Stimulated activated CD8-positive, alpha-beta memory T cell treated with anti-CD3 and anti-CD28 coated beads, Interleukin-15, amount 100 ng/mL, for 48 hours (primary cell): ENCODE measurements at places on chromosomes 13 and 19.

DNA sequence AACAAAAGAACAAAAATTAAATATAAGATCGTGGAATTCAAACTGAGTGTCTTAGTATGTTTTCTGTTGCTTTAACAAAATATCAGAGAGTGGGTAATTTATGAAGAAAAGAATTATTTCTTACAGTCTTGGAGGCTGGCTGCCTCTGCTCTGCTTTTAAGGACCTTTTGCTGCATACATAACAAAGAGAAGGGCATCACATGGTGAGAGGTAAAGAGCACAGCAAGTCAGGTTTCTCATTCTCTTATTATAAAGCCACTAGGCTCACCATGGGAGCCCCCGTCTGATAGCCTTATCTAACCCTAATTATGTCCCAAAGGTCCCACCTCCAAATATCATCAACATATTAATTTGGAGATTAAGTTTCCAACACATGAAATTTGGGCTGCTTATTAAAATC, 231.3 kb downstream of the SLITRK6 start:
- DNase-seq: no peak

DNA sequence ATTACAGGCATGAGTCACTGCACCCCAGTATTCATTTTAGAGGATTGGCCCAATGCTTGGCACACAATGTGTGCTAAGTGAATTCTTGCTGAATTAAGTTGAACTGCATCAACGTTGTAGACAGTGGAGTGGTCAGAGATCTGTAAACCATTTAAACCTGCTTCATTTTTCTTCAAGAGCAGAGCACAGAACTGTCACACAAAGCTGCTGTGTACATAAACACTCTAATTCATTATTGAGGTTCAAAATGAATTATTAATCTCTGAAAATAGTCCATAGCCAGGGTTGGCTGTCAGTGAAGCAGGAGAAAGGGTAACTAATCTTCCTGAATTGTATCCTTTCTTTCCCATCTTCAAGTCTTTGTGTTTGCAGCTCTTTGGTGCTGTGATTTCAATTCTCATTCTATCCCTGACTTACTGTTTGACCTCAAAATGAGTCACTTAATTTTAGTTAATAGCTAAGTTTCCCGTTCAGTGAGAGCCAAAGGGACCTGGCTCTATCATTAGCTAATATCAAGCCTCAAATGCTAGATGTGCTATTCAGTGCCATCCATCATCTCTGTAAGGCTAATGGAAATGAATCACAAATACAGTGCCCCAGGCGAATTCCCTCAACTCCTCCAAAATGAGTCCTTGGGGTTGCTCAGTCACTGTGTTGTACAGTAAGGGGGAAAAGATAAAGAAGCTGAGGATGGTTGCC, 77.0 kb upstream of the TSC22D1 start:
- no peak for DNase-seq

DNA sequence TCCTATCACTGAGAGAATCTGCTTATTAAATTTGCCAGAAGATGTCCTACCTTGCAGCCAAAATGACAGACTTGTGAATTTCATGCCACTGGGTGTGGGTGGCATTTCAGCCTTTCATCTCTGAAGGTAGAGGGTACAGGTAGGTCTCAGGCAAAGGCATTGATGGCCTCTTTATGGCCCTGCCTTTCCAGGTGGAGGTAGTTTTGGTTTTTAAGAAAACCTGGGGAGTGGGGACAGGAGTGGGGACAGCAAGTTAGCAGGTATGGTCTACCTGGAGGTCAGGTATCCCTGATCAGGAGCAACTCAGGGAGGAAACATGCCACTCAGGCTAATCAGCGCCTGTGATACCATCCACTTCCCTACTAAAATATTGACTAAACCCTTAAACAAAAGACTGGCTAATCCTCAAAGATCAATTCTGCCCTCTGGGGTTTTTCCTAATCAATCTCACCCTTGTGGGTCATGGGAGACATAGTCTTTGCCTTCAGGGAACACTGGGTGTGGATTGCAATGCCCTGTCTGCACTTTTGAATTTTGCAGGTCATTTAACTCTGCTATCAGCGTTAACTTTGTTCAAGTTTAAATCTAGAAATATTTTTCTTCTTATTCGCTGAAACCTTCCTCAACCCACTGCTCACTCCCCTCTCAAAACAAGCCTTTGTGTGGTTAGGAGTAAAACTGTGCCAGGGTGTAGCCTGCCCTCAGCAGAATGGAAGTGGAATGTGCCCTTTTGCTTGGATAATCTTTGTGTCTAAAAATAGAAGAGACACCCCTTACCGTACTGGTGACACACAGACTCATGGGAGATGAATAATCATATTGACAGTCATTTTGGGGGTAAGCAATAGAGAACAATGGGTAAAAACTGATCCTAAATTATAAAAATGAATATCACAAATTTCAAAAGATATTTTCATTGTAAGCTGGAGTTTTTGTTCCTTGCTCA, 233.7 kb downstream of the COG6 start:
- no peak for DNase-seq

- DNase-seq: no peak
Observed at GRCh38 chr13:76708138-76708688, 178.0 kb downstream of the KCTD12 start.

DNA sequence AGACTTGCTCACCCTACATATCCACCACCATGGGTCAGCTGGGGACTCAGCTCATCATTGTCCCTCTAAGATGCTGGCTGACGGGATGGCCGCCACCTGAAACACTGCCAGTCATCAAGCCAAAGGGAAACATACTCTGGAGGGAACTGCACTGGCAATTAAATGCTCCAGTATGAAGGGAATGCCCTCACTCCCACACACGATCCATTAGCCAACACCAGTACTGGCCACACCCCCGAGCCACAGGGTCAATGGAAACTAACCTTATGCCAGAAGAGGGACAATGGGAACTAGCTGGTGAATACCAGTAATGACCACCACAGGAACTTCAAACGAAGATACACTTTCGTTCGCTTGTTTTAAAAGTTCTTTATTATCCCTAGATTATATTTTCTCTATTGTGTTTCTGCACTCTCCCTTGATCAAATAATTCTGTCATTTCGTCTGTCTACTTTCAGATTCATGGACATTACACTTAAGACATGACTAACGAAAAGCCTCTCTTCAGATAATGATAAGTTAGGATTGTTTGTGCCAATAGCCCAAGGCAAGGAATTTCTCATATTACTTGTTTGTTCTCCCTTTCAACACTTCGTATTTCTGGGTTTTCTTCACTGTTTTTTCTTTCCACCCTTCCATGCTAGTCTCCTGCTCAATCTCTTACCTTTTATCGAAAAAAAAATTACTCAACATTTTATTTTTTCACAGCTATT, 1.7 kb upstream of the ZNF507 start:
- no peak for DNase-seq

GRCh38 chr19:56671613-56671994, at the start of gene ZNF835:
Gene ZNF835 (minus strand): TSS chr19:56671757. CDS start chr19:56665198, 6,559 bp downstream.
- peak; percentile 65 for DNase-seq

- no peak for DNase-seq
Observed at GRCh38 chr13:85170372-85170771, 628.8 kb downstream of the SLITRK6 start.

DNA sequence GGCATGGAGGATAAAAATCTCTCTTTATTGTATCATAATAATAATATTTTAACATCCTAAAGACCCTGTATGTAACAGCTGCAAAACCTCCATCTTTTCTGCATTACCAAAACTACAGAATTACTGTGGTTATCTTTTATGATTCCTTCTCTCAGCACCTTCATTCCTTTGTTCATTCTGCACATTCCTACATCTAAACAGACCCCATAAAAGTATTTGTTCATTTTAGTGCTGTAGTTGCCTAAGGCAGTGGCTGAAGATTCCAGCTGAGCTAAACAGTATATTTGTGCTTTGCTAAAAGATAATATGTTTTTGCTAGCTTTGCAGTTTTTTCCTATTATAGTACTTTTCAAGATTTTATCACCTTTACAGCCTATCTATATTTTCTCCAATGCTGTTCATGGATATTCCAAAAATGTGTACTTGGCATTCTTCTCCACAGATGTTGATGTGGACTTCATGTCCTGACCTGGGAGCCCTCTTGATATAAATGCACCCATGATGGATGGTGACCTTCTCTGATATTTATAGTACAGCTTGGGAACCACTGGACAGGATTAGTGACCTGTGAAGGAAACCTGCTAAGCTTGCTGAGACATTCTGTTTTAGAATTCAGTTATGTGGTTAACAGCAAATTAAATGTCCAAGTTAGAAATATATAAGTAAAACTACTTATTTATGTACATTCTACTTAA, 2832.9 kb upstream of the PCDH20 start:
- no peak for DNase-seq
